Heart left ventricle (tissue), 16 donors: ENCODE measurements at places on chromosomes 11 and 22. TPM values are rescaled to one million over a fixed set of nuclear protein-coding genes. Genes with fewer than 3 reads are reported as not detected.

- no peak for DNase-seq
Measured at GRCh38 chr22:45574069-45574703, 71.5 kb downstream of the FBLN1 start.

GRCh38 chr11:127995921-127996320, 591.4 kb downstream of the ETS1 start:
- no peak for DNase-seq

The OR2D2 gene
- polyA plus RNA-seq: not detected

The NPAS4 gene
- polyA plus RNA-seq: not detected

DNA sequence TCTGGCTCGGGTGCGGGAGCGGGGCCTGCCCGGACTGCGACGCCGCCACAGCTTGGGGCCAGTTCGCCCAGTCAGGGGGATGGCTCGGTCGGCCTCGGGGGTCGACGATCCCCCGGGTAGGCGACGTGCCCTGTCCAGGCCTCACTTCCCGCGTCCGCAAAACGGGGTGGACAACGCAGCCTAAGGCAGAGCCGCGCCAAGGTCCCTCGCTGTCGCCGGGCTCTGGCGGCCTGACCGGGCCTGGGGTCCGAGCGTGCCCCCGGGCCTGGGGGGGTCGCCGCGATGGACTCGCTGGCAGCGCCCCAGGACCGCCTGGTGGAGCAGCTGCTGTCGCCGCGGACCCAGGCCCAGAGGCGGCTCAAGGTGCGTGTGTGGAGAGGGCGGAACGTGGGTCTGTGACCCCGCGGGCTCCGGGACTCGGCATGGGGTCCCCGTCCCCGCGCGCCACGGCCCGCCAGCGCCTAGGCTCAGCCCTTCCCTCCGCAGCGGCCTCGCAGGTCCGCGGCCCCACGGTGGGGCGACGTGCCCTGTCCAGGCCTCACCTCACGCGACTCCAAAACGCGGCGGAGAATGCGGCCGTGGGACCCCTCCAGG, 4.2 kb downstream of the SEPTIN5 start:
- no peak for DNase-seq

DNA sequence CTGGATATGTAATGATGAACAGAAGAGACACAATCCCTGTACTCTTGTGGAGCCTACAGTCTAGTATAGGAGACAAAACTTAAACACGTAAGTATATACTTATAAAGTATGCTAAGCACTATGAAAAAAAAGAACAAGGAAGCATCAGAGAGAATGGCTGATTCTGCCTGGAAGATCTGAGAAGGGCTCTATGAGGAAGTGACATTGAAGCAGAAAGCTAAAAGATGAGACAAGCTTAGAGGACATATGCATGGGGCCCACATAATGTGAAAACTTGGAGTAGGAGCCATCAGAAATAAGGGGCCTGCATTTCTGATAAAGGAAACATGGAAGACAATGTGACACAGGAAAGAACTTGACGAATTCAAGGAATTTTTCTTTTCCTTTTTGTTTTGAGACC, 16.6 kb downstream of the SAA1 start:
- no peak for DNase-seq

DNA sequence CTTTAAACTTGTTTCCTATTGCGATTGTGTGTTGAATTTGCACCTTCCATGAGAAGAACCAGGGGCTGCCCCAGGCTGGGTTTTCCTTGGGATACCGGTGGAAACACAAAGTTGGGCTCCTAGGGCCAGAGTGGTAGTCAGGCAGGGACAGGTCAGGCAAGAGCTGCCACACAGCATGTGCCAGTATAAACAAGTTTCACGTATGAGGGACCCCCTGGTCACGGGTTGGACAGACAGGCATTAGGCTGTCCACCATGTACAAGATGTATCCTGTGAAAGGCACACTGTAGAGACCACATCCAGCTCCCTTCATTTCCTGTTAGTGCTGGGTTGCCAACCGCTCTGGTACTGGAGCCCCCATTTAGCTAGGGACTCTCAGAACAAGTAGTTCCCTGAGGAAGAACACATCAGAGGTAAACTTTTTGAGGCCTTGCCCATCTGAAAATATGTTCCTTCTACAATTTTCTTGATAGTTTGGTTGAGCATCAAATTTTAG, 8.8 kb downstream of the UPB1 start:
- no peak for DNase-seq

DNA sequence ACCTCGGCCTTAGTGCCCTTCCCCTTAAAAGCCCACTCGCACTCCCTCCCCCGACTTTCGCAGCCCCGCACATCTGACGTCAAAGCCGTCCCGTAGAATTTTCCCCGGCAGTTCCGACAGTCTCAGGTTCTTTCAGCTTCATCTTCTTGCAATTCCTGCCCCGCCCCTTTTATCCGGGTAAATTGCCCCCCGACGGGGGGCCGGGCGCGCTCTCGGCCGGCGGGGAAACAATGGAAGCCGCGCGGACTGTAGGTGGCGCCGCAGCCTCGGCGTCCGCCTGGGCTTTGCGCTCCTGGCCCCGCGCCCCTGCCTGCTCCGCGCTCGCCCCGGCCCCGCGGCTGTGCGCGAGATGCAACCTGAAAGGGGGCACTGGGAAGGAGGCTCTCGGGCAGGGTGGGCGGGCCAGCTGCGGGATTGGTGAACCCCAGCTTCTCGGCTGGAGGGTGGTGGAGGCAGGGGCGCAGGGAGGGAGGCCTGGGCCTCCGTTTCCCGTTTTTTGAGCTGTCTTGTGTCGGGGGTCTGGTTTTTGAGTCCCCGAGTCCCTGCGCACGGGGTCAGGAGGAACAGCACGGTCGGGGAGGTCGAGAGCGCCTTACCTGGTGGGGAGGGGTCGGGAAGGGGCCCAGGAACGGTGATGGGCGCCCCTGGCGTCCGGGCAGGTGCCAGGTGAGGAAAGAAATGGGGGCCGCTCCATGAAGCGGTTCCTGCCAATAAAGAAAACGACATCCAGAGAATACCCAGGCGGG, 859 bp upstream of the FGF19 start:
- DNase-seq: no peak

DNA sequence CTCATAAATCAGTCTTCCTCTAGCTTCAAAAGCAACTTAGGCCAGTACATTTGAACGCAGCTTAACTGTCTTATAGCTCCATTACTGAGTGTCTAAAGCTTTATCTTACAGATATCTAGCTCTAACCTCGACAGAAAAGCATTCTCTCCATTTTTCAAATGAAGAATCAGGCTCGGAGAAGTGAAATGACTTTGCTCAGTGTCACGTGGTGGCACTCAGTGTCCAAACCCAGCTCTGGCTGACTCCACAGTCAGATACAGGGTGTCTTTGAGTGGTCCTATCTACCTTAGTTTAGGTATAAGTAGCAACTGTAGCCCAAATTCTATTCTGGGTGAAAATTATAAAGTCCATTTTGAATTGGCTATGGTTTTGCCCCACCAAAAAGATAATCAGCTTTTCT, 38.7 kb upstream of the CHST1 start:
- DNase-seq: no peak

DNA sequence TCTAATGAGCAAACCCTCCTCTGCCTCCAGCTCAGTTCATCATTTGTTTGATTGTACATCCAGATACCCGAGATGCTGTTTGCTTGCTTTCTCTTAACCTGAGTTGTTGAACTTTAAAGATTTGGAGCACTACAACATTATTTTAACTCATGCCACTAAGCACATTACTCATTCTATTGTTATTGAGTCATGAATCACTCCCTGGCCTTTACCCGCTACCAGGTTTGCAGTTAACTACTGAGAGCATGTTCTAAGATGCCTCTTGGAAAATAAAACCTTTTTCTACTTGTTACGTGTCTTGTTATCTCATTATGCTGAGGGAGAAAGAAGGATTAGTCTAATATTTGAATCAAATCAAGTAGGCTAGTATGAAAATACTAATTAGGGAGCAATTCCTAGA, 720.6 kb upstream of the ANO5 start:
- no peak for DNase-seq

The FIBIN gene
- 5.7 TPM for polyA plus RNA-seq

GRCh38 chr11:73784734-73785133, 2.9 kb upstream of the MRPL48 start:
- no peak for DNase-seq

The HMOX1 gene
- polyA plus RNA-seq: 2.4 TPM

- DNase-seq: no peak
Measured at GRCh38 chr22:26534171-26534855, 22.0 kb upstream of the TFIP11 start.

The MYOD1 gene
- not detected for polyA plus RNA-seq

GRCh38 chr11:108895579-108896480, 231.0 kb downstream of the DDX10 start:
- DNase-seq: no peak

GRCh38 chr11:45993531-45994001, 71.1 kb downstream of the LARGE2 start:
- DNase-seq: no peak
